ENCODE measurements at places on chromosomes 5 and 9.

- DNase-seq, result no peak
Measured at GRCh38 chr5:127943061-127943371, 140.6 kb upstream of the SLC12A2 start.

DNA sequence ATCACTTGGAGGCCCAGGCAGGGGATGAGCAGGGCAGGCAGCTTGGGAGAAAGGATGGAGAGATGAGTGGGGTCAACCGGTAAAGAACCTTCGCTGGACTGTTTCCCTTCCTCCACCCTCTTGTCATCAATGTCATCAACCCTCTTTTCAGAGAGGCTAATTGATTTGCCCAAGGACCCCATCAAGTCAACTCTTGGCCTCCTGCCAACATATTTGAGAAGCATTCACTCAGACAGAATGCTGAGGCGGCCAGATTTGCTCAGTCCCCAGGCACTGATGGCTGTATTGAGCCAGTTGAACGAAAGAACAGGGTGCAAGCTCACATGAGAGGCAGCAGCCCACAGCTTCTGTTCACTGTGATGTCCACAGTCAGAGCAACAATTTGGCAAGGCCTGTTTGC lies 193.5 kb downstream of the RFK start:
- no peak for DNase-seq

DNA sequence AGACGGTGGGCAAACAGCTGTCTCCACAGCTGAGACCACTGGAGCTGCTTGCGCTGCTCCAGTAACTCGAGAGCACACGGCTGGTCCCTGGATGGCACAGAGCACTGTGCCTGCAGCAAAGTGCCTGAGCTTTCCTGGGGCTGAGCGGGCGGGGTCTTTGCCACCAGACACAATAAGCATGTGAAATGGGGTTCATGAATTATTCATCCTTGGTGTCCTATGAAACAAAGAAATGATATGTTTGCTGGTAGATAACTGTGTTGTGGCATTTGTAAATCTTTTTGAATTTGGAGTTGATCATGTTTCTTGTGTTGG lies 151.7 kb upstream of the MPDZ start:
- DNase-seq, result no peak

DNA sequence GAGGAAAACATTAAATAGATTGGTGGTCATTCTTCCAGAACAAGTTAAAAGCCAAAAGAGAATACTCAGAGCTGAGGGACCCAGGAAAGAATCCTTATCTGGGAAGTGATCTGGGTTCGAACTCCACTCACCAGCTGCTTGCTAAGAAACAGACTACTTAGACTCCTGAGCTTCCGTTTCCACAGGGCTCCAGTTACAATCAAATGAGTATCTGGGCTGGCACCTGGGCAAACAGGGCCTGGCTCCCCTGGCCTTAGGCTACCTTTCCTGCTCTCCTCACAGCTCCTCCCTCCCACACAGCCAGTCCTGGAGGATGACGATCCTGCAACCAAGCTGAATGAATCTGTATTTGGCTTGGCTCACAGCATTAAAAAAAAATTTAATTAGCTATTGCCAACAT lies 2.5 kb downstream of the MAPK9 start:
- no peak for DNase-seq

GRCh38 chr9:85061969-85062368 lies 392.4 kb downstream of the NTRK2 start:
- DNase-seq, result no peak

DNA sequence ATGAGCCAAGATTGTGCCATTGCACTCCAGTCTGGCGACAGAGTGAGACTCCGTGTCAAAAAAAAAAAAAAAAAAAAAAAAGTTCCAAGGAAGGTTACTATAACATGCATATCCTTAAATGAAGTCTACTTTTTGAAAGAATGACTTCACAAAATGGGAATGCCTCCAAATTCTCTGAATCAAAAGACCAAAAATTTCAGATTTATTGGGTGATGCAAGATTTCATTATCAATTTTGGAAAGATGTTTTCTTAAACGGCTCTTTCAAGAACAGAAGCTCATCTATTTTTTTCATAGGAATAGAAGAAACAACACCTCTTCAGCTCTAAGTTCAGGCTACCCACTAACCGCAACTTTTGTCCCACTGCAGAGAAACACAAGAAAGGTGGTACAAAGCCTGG lies 69.9 kb downstream of the AUH start:
- no peak for DNase-seq

DNA sequence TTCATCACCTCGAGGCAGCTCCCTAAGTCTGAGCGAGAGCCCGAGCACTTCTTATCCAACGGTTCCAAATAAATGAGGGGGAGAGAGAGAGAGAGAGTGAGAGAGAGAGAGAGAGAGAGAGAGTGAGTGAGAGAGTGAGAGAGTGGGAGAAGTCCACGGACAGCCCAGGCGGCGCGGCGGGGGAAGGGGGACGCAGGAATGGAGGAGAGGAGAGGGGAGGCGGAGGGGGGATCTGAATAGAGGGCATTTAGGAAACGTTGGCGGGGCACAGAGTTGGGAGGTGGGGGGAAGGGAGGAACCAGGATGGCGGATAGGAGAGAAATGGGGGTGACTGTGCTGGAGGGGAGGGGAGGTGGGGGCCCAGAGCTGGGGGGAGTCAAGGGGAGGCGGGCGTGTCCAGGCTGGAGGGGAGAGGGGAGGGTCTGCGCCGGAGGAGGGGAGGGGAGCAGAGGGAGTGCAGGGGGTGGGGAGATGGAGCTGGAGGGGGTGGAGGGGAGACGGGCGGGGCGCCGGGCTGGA lies 398 bp upstream of the BASP1 start:
- DNase-seq, result peak; percentile 26

DNA sequence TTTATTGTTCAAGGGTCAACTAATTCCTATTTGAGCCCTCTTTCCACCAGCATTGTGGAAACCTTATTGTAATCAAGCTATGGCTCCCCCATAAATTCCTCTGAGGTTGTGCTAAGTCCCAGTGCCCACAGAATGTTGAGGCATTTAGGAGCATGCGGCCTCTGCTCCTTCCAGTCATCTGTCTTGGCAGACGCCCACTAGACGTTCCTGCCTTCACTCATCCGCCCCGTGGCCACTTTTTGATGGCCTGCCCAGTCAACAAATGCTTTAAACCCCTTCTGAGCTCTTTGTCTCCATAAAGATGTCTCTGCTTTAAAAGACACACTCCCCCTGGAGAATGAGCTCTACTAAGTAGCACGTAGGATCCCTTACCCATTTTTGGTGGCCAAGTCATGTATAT lies 104.7 kb downstream of the GAS1 start:
- DNase-seq, result no peak
